ENCODE measurements at places on chromosomes 1 and 21. TPM values are rescaled to one million over a fixed set of nuclear protein-coding genes. Genes with fewer than 3 reads are reported as not detected.

S100A7A gene
- not detected for polyA plus RNA-seq

C1QB gene
- polyA plus RNA-seq = 5.3 TPM

NUF2 gene
- 45.3 TPM for polyA plus RNA-seq

PPFIA4 gene
- polyA plus RNA-seq = 9.7 TPM

CD5L gene
- polyA plus RNA-seq = not detected

PRAMEF33 gene
- polyA plus RNA-seq = not detected

- no peak for DNase-seq
Measured at GRCh38 chr1:46830665-46831322, 31.9 kb downstream of the CYP4B1 start.

GRCh38 chr1:43530483-43531106 lies at the start of gene PTPRF:
Gene PTPRF (plus strand): TSS chr1:43530883. CDS start chr1:43545076, 14,193 bp downstream.
- peak; percentile 59 for DNase-seq

GRCh38 chr21:37982496-37983318 lies 66.5 kb upstream of the KCNJ6 start:
- no peak for DNase-seq

GRCh38 chr1:46030876-46031660 lies 101.4 kb downstream of the PIK3R3 start:
- no peak for DNase-seq

DNA sequence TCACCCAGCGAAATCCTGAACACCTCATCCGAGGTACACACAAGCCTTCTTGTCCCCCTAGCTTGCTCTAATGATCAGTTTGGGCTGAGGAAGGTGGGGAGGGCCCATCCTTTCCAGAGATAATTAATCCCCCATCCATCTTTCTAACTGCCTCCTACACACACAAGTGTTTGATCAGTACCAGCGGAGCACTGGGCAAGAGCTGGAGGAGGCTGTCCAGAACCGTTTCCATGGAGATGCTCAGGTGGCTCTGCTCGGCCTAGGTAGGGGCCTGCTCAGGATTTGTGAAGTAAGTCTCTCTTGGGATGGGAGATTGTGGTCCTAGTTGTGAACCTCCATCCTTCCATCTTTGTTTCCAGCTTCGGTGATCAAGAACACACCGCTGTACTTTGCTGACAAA lies 5.8 kb downstream of the ANXA9 start:
- no peak for DNase-seq

DNA sequence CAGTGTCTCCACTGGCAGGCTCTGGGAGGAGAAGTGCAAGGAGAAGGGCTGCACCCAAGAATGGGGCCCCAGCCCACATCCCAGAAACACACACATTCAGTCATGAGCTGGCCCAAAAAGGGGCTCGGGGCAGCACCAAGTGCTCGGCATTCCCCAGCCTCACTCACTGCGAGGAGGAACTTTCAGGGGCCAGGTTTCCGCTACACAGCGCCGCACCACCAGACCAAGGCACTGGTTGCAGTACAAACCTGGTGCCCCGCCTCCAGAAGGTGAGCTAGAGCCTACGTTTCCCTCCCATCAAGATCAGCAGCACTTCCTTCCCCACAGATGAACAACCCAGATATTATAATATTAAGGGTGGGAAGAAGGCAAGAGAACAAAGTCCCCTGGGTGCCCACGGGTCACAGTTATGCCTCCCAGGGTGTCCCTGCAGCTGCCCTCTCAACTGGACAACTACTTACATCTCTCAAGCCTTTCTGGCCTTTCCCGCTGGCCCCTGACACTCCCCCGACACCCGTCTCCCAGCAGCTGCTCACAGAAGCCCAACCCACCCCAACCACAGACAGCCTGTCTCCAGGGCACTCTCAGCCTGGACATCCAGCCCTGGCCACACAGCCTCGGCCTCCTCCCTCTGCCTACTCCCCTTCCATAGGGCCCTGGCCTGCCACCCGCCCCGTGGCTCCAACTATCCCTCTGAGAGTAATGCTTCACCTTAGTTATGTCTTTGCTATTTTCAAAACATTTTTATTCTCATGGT lies 3.8 kb downstream of the PBXIP1 start:
- DNase-seq = no peak

GRCh38 chr1:61087571-61087970 lies 5.2 kb downstream of the NFIA start:
- DNase-seq = no peak

DNA sequence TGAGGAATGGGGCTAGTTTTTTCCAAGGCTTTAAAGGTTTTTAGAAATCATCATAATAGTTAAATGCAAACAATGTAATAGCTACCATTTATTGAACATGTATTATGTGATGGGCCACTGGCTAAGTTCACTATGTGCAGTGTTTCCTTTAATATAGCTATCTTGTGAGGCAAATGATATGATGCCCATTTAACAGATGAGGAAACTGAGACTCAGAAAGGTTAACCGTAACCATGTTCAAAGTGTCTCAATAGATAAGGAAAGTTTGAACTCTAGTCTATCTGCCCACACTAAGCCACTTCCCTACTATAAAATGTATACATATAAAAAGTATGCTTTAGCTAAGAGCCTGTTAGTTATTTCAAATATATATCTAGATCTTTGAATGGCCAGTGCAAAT lies 64.8 kb downstream of the GNG12 start:
- DNase-seq = no peak

DNA sequence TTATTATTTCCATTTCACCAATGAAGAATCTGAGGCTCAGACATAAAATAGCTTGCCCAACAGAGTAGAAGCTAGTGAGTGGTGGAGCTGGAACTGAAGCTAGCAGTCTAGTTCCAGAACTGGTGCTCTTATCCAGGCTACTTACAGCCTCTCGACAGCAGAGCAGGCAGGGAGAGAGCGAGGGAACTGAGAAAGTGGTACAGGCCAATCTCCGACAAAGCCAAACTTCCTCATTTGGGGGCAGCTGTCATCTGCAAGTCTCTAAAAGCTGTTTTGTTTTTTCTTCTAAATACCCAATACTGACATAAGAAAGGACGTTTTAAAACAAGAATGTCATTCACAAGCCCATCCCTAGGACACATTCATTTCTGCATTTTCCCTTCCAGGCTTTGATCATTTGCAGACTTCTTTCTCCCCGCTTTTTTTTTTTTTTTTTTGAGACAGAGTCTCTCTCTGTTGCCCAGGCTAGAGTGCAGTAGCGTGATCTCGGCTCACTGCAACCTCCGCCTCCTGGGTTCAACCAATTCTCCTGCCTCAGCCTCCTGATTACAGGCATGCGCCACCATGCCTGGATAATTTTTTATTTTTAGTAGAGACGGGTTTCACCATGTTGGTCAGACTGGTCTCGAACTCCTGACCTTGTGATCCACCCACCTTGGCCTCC lies 20.0 kb downstream of the YIPF1 start:
- DNase-seq = no peak

- no peak for DNase-seq
Measured at GRCh38 chr1:185104083-185104482, 52.7 kb downstream of the TRMT1L start.

All from left kidney (tissue), 8 donors.